Stimulated activated CD8-positive, alpha-beta memory T cell treated with anti-CD3 and anti-CD28 coated beads, Interleukin-4, amount 100 ng/mL, for 48 hours (primary cell): ENCODE measurements at places on chromosomes 7 and 10.

- DNase-seq, result no peak
These were observed 942.9 kb upstream of the LRRN3 start for GRCh38 chr7:110148054-110148453.

GRCh38 chr10:122103592-122103991 is 114.6 kb downstream of the TACC2 start:
- no peak for DNase-seq

- no peak for DNase-seq
These were observed 38.5 kb upstream of the MSMB start for GRCh38 chr10:46084321-46085165.

GRCh38 chr10:125881192-125881591 is at the start of gene DHX32:
Gene DHX32 (minus strand): TSS chr10:125881292. CDS start chr10:125880824, 468 bp downstream.
- no peak for DNase-seq

- no peak for DNase-seq
These were observed 40.0 kb downstream of the SYPL1 start for GRCh38 chr7:106071999-106072714.
